ENCODE measurements at places on chromosomes 12 and 14.

GRCh38 chr12:84922693-84923092, 10.1 kb upstream of the SLC6A15 start:
- no peak for DNase-seq

GRCh38 chr12:34404377-34405285, 382.3 kb downstream of the ALG10 start:
- DNase-seq, result no peak

DNA sequence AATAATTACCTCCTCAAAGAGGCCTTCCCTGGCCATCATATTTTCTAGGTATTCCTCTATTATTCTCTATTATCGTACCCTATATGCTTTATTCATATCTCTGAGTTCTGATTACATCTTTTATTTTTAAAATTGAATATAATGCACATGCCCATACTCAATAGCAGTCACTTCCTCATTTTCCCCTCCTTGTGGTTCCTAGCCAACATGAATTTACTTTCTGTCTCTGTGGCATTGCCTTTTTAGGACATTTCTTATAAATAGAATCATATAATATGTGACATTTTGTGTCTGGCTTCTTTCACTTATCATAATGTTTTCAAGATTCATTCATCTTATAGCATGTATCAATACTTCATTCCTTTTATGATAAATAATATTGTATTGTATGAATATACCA, 74.4 kb upstream of the TRHDE start:
- no peak for DNase-seq

- DNase-seq, result no peak
Measured at GRCh38 chr12:11998944-11999315, 71.8 kb upstream of the BCL2L14 start.

DNA sequence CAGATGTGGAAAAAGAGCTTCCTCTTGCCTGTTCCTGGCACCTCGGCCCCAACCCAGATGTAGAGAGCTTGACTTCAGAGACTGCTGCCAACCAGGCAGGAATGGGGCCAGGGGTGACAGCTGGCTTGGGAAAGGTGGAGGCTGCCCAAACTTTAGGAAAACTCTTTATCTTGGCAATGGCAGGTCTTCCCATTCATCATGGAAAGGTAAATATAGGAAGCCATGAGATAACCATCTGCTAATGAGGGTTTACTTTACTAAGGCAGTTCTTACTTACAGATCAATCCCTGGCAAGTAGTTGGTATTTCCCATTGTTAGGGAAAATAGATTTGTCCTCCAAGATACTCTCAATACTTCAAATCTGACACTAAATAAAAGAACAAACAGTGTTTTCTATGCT, 143.1 kb upstream of the NUDT4 start:
- no peak for DNase-seq

DNA sequence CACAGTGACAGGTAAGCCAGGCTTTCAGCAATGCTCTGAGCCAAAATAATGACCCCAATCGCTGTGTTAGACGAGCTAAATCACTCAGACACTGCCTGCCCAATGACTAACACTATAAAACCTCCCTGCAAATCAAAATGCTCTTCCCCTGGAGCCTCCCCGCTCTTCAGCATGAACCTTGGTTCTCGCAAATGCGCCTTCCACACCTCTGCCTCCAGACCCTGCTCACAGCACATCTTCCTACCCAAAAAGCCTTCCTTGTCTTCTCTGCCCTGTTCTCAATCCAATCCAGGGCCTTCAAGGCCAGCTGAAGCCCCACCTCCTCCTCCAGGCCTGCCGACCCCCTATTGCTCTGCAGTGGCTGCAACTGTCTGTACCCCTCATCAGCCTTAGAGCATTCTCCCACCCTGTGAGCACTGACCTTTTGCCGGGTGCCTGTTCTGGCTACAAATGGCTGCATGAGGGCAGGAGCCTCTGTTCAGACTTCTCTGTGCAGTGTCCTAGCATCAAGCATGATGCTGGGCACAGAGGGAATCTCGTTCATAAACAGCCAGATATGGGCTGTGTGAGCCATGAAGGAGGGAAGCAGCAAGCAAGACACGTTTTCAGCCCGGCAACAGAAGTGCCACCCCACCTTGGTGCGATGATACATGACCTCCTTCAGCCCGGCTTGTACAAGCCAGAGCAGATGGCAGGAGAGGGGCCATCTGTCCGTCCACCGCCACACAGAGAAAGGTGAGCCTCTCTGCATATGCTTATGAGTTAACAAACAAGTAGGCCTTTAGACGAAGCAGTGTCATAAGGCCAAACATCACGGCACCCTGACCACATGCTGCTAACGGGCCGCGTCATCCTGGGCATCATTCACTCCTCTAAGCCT, 64.5 kb upstream of the DDX11 start:
- no peak for DNase-seq

DNA sequence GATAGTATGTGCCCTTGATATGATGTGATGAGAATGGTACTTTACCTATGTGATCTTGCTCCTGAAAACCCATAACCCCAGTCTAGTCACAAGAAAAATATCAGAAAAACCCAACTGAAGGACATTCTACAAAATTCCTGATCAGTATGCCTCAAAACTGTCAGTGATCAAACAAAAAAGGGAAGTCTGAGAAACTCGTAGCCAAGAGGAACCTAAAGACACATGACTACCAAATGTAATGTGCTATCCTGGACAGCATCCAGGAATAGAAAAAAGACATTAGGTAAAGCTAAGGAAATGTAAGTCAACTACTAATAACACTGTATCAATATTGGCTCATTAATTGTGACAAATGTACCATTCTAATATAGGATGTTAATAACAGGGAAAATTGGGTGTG, 4.1 kb upstream of the WIF1 start:
- DNase-seq, result no peak

DNA sequence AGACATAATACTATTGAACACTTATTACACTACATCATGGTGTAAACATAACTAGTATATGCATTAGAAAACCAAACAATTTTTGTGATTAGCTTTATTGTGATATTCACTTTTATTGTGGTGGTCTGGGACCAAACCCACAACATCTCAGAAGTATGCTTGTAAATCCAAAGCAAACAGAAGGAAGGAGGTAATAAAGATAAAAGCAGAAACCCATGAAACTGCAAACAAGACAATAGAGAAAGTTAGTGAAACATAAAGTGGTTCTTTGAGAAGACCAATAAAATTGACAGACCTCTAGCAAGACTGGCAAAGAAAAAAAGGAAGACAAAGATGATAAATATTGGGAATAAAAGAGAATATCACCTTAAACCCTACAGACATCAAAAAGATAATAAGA, 268.3 kb downstream of the RPAP3 start:
- no peak for DNase-seq

- DNase-seq, result no peak
Measured at GRCh38 chr12:22190-22529, 44.4 kb upstream of the IQSEC3 start.

DNA sequence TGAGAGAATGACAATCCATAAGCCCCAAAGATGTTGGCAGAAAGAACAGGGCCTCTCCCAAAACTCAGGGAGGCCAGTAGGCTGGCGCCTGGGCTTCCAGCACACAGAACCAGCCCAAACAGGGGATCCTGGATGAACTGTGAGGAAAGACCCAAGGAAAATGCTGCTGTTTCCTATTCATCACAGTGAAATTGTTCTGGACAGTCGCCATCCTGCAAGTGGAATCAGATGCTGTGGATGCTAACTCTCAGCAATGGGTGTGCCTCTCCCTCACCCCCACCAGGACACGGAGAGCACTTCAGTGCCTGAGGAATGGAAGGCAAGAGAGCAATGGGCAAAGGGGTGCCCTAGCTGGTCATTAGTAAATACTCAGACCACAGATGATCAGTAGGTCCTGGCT, 80.8 kb downstream of the ANO2 start:
- DNase-seq, result no peak

DNA sequence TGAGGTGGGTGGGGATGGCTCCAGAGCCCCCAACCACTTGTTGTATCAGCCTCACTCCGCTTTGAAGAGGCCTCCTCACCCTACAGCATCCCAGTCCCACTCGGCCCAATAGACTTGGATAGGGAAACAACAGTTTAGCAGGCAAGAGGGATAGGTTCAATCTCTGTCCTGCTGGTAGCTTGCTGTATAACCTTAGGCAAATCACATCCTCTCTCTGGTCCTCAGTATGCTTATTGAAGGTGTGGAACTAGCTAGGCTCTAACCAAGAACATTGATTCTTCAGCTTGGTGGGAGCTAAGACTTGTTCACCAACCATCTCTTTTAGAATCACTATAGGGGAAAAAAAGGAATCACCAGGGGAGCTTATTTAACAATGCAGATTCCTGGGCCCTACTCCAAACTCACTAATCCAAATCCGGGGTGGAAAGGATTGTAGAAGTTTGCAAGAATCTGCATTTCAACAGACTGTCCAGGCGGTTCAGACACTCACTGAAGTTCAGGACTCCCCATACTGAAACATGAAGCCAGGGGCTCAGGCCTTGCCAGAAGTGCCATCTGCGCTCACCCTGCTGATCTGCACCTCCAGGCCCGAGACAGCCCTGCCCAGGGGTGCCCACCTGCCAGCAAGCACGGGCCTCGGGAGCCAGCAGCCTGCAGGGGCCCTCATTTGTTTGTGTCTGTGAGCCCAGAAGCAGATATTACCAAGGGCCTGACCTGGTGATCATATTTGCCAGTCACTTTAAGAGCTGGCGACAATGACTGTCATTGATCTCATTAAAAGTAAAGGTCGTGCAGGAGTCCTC, 113.0 kb downstream of the ADCK1 start:
- no peak for DNase-seq

DNA sequence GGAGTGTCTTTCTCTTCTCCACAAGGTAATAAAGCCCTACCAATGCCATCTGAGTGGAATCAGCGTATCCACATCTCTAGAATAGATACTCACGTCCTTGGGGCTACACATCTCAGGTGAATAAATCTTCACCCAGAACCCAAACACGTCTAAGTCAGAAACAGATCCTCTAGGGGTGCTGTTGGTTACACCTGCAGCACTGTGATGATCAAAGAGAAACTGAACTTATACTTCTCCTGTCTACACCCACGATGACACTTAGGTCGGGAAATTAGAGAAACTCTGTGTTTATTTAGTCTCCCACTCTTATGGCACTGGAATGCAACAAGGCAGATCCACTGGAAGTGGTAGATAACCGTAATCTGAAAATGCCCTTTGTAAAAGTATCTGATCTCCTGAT, 46.2 kb downstream of the WIF1 start:
- DNase-seq, result no peak

DNA sequence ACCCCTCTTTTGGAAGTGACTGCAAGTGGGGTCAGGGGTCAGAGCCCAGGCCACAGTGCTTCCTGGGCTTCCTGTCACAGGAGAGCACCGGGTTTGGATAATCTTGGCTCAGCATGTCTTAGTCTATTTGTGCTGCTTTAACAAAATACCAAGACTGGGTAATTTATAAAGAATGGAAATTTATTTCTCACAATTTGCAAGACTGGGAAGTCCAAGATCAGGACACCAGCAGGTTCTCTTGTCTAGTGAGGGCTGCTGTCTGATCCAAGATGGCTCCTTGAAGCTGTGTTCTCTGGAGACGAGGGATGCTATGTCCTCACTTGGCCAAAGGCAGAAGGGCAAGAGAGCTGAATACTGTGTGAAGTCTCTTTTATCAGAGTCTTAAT, 74.1 kb downstream of the RIN3 start:
- DNase-seq, result no peak

GRCh38 chr12:63305901-63306875, 155.2 kb upstream of the AVPR1A start:
- DNase-seq, result no peak

Data from stimulated activated CD8-positive, alpha-beta memory T cell treated with anti-CD3 and anti-CD28 coated beads, Interleukin-12 subunit alpha, Interleukin-12 subunit beta, amount 100 ng/mL, for 4 hours (primary cell).